Right cardiac atrium (tissue), 5 donors: ENCODE measurements at places on chromosomes 7 and 10. TPM values are rescaled to one million over a fixed set of nuclear protein-coding genes. Genes with fewer than 3 reads are reported as not detected.

GRCh38 chr10:124389613-124390361, 28.9 kb downstream of the OAT start:
- no peak for DNase-seq

Gene EGR2
- 4.7 TPM for total RNA-seq

DNA sequence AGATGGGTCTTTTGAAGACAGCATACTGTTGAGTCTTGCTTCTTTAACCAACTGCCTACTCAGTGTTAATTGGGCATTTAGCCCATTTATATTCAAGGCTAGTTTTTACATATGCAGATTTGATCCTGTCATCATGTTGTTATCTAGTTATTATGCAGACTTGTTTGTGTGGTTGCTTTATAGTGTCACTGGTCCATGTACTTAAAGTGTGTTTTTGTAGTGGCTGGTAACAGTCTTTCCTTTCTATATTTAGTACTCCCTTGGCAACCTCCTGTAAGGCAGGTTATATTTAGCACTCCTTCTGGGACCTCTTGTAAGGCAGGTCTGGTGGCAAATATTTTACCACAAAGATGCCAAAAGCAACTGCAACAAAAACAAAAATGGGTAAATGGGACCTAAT, 66.7 kb downstream of the TES start:
- no peak for DNase-seq

DNA sequence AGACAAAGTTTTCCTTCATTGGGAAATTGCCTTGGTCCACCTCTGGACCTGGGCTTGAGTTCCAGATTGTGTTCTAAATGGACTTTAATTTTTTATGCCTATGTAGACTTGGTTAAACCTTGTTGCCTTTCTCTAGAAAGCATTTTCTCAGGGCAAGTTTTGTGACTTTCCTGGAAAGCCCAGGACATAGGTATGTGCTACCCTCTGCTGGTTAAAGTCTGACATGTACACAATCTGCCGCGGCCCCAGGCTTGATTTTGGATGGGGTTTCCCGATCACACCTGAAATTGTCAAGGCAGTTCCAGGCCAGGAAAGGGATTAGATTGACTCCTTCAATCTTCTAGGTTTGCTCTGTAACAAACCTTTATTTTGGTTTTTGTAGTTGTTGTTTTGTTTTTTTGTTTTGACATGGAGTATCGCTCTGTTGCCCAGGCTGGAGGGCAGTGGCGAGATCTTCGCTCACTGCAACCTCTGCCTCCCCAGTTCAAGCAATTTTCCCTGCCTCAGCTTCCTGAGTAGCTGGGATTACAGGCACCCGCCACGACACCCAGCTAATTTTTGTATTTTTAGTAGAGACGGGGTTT, 14.1 kb upstream of the AKR1B10 start:
- peak; percentile 64 for DNase-seq

Gene GIMAP4
- 23.8 TPM for total RNA-seq

Gene ARHGEF35
- total RNA-seq, result 4.1 TPM

DNA sequence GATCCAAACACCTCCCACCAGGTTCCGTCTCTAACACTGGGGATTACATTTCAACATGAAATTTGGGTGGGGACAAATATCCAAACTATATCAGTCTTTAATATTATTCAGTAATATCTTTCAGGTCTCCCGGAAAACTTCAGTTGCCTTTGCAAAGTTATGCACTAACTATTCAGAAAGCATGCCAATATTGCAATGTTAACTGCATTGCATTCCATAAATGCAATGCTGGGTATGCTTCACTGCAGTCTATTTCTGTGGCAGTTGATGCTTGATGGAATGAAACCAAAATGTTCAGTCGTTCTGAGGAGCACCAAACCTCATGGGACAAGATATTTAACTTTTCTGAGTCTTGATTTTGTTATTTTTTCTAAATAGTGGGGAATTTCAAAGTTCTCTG, 147.5 kb downstream of the SLC16A9 start:
- no peak for DNase-seq

Gene ABCB1
- total RNA-seq, result 0.62 TPM

Gene NOLC1
- total RNA-seq, result 38.0 TPM

DNA sequence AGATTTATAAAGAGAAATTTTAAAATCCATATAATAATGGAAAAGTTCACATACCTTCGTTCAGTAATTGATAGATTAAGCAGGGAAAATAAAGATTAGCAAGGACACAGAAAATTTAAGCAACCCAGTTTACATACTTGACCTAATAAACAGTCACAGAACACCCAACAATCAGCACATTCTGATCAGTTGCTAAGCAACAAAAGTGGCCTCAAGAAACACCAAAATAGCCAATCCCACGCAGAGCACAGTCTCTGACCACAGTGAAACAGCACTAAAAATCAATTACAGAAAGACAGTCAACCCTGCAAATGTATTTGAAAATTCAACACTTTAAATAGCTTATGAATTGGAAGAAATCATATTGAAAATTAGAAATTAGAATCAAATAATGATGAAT, 39.3 kb upstream of the DRGX start:
- no peak for DNase-seq

DNA sequence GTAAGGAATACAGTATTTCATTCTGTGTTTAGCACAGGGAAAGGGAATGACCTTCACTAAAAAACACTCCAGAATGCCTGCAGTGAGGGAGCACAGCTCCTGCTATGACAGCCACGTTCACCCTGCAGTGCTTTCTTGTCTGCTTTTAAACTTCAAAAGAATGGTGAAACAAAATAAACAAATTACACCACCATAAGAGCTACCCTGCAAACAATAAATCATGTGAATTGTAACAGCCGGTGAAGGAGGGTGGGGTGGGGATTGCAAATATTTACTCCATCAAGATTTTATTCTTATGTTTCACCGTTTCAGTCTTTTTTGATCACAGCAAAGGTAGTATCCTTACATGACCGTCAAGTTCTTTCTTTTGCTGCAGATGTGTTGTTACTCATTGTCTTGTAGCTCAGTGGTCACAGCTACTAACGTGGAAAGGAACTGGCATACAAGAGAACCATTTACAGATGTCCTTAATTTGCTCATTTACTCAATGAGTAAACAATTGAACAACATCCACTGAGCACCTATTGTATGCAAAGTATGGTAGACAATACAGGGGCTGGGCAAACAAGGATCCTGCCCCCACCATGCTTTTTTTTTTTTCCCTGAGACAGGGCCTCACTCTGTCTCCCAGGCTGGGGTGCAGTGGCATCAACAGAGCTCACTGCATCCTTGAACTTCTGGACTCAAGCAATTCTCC, 4.1 kb upstream of the CHN2 start:
- DNase-seq, result no peak

DNA sequence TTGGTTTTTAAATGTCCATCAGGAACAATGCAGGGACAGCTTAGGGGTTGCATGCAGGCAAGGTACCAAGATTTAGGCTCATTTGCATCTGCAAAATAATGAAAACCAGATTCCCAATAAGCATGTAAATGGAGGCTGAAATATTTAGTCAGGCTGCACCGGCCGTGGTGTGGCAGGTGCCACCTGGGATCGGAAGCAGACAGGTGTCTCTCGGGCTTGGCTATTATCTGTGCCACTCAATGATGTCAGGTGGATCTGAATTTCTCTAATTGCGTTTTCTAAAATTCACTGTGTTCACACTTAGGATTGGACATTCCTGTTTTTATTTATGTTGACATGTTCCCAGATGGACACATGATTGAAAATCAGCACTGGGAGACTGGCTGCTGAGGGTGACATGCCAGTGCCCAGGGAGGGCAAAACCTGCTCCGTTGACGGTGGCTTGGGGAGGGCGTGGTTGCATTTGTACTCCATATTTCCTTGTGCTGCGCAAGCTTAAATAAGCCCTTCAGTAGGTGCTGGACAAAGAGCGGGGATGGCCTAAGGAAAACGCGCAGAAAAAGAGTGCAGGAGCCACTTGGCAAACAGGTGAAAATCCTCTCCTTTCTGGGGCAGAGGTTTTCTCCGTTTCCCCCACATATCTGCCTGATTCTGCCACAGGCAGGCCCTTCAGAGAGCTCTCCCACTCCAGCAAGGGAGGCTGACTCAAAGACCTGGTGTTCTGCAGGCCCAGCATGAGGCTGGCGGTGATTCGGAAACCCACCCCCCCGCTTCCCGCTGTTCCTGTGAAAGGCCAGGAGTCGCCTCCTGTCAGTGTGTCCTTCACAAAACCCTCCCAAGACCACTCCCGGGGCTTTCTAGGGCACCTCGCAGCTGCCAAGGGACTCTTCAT, 142.5 kb downstream of the WDR37 start:
- no peak for DNase-seq

GRCh38 chr10:121669028-121669374, 70.8 kb upstream of the FGFR2 start:
- DNase-seq, result no peak

DNA sequence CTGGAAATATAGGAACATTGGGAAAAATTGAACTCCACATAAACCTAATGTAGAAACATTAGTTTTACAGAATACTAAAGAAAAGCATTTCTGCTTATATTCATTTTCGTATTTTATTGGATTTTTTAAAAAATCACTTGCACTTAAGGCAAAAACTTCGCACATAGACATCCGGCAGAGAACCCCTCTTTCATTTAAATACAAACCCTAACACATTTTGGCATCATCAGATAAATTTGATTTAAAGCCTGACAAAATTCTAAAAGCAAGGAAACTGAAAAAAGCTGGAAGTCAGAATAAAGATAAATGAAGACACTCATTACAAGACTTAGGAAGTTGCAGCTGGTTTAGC, 396 bp upstream of the EXOC4 start:
- DNase-seq, result no peak

DNA sequence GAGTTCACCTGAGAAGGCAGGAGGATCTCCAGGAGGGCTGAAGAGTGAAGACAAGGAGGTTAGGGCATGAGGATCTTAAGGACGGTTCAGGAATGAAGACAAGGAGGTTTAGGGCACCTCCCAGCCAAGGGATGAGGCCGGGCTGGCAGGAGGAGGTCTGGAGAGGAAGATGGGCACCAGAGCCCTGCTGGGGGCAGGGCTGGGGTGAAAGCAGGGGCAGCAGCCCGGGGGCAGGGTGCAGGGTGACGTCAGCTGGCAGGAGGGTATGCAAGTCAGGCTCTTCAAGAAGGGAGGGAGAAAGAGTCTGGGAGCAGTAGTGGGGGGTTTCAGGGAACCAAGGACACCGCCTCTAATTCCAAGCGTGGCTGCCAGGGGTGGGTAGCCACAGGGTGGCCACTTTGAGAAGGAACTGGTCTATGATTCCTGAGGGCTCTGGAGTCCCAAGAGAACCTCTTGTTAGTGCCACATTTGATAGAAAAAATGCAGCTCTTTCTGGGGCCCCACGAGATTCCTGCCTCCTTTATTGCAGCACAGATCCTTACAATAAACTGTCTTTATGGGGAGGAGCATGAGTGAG, 101.6 kb downstream of the C10orf90 start:
- DNase-seq, result no peak

Gene SPDYE6
- total RNA-seq, result not detected

Gene DYNC1I1
- 29.8 TPM for total RNA-seq

- peak; percentile 39 for DNase-seq
These were observed 185.3 kb downstream of the DIP2C start for GRCh38 chr10:504121-504611.

- no peak for DNase-seq
These were observed 19.5 kb downstream of the PRF1 start for GRCh38 chr10:70582793-70583668.

Gene SRGN
- total RNA-seq, result 68.9 TPM

Gene OR2A5
- not detected for total RNA-seq
